ENCODE measurements at places on chromosomes 13 and 19. TPM values are rescaled to one million over a fixed set of nuclear protein-coding genes. Genes with fewer than 3 reads are reported as not detected.

DNA sequence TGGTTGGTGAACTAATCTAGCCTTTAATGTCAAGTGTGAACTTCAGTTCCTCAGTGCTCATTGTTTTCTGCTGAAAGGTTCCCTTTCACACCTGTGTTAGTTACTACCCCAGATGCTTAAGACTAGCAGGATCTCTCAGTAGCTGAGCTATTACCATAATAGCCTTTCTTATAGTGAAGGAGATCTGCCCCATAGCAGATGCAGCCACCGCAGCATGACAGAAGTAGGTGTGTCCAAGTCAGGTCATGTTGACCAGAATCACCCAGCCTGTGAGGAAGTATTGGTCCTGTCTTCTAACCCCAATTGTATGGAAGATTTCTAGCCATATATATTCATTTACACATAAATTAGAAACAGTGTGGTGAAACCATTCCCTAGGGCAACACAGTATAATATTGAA lies 37.3 kb downstream of the ZAR1L start:
- H3K27ac ChIP-seq, result no peak overlapping the region
- no peak overlapping the region for H3K4me3 ChIP-seq
- H3K36me3 ChIP-seq, result peaks cover 91% of the 10 kb centered on the region
- H3K27me3 ChIP-seq, result no peaks in the 10 kb centered on the region
- H3K4me1 ChIP-seq, result no peaks in the 10 kb centered on the region

DNA sequence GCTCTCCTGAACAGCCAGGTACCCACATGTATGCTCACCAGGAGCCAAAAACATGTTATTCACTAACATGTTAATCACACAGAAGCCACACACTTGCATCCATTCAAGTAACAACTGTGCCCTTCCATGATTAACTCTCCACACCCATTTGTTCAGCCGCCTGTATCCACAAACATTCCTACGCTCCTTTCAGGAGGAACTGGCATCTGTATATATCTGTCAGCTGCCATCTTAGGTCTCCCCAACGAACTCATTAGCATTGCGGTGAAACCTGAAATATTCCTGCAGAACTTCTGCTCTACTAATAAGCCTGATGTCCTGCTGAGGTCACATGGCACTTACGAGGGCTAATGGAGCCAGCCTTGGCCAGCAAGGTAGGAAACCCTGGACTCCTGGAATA lies 33.0 kb downstream of the OLFM2 start:
- H3K4me3 ChIP-seq, result no peak overlapping the region
- H3K4me1 ChIP-seq, result no peaks in the 10 kb centered on the region
- H3K27me3 ChIP-seq, result peaks cover 5% of the 10 kb centered on the region
- no peak for DNase-seq
- no peaks in the 10 kb centered on the region for H3K36me3 ChIP-seq

DNA sequence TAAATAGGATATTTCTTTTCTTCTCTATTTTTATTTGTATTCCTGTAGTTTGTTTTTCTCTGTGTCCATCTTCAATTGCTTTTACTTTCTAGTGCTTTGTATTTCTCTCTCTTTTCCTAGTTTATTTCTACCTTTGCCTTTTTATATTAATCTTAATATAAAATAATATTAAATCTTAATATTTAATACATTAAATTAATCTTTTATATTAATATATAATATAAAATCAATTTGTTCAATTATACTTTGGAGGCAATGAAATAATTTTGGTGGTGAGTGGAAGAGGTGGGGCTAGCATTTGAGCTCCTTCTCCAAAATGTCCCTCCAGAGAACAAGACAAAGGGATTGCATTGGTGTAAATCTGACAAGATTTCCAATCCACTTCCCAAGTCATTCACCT lies 6.3 kb upstream of the CPB2 start:
- no peaks in the 10 kb centered on the region for H3K27me3 ChIP-seq
- no peak overlapping the region for H3K4me3 ChIP-seq
- no peaks in the 10 kb centered on the region for H3K4me1 ChIP-seq
- H3K36me3 ChIP-seq, result no peaks in the 10 kb centered on the region

GRCh38 chr13:68551701-68552522 lies 1321.8 kb upstream of the PCDH9 start:
- no peak overlapping the region for H3K4me3 ChIP-seq
- H3K4me1 ChIP-seq, result no peaks in the 10 kb centered on the region
- H3K27me3 ChIP-seq, result no peaks in the 10 kb centered on the region
- DNase-seq, result no peak
- H3K27ac ChIP-seq, result no peak overlapping the region

The S1PR5 gene
- total RNA-seq, result 2.4 TPM
